ENCODE measurements at places on chromosomes 6 and 20.

DNA sequence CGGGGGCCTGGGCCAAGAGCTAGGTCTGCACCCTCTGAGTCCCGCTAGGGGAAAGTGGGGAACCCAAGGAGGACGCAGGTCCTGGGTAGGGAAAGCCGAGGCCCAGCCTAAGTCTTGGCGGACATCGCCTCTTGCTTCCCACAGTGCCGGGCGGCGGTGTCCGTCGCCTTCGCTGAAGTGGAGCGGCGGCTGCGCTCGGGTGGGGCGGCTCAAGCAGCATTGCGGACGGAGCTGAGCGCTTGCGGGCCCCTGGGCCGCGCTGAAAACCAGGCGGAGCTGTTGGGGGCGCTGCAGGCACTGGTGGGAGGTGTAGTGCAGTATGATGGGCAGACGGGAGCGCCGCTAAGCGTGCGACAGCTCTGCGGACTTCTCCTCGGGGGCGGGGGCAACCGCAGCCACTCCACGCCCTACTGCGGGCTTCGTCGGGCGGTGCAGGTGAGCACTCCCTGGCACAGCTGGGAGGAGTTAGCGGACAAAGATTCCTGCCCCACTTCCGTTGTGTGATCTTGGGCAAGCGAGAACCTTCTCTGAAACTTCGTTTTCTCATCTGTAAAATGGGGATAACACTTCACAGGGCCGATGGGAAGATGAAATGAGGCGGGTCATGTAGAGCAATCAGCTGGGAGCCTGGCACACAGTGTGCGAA lies 4.2 kb downstream of the PRSS16 start:
- DNase-seq, result peak; percentile 87
- H3K27me3 ChIP-seq, result peaks cover 43% of the 10 kb centered on the region
- no peaks in the 10 kb centered on the region for H3K36me3 ChIP-seq
- no peak overlapping the region for H3K27ac ChIP-seq
- no peaks in the 10 kb centered on the region for H3K4me1 ChIP-seq
- peak overlapping the region; percentile 89 for H3K4me3 ChIP-seq

DNA sequence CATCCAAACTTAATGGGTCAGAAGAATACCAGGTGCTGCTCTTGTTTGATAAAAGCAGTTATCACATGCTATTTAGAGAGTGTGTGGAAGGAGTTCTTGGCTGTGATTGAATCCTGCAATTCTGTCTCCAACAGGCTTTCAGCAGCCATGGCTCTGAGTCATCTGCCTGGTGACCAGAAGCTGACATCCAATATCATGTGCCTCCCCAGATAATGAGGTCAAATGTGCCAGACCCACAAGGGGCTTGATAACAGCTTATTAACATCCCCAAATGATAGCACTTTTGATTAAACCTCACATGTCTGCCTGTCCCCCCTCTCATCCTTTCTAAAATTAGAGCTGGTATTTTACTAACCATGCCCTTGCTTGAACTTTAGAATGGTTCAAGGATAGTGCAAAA lies 175.7 kb upstream of the PLN start:
- H3K4me1 ChIP-seq, result no peaks in the 10 kb centered on the region
- no peak for DNase-seq
- no peak overlapping the region for H3K4me3 ChIP-seq
- no peaks in the 10 kb centered on the region for H3K36me3 ChIP-seq

DNA sequence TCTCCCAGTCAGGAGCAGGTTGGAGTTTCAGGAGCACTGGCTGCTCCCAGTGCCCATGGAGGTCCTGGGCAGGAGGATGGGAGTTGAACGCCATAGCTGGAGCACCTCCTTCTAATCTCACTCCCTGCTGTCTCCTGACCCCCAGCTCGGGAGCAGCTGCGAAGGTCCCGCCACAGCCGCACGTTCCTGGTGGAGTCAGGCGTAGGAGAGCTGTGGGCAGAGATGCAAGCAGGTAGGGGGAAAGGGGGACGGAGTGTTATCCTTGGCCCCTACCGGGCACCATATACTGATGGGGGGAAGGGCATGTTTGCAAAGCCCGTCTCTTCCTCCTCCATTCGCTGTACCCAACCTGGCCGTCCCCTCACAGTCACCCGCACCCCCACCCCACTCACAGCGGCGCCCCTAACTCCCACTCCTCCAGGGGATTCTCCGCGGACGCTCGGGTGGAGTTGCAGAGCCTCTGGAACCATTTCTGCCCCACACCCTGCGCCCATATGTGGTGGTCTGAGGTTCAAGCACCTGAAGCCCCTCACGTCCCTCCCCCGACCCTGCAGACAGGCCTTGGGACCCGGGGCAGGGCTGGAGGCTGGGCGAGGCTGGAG lies 16.7 kb downstream of the HSPA12B start:
- H3K27me3 ChIP-seq, result peaks cover 74% of the 10 kb centered on the region
- no peak overlapping the region for H3K27ac ChIP-seq
- H3K36me3 ChIP-seq, result peaks cover 37% of the 10 kb centered on the region
- peaks cover 11% of the 10 kb centered on the region for H3K4me1 ChIP-seq

DNA sequence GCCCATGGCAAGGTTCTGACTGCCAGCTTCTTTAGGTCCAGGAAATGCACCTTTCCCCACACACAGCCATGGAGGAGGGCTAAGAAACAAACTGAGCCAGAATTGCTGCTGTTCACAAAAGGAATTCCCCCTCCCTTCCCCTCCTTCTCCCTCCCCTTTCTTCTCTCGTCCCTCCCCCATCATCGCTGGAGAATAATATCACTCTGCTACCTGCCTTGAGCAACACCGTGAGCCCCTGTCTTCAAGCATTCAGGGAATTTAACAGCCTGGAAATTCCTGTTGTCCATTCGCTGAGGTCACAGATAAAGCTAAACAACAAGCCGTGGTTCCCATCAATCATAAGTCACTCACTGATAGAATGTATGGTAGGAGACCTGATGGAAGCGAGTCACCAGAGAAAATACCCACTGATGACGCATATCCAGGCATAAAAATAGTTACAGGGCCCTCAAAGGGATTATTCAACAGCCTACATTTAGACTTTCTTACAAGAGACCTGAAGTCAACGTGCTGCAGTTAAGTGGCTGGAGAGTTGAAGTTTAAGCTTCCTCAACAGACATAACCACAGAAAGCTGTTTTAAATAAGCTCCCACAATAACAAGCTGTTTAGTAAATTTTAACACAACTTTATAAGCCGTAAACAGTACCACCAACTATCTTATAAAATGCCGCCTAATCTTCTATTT lies 59.7 kb downstream of the HIVEP2 start:
- no peaks in the 10 kb centered on the region for H3K27me3 ChIP-seq
- peak overlapping the region; percentile 98 for H3K27ac ChIP-seq
- peak overlapping the region; percentile 71 for H3K4me3 ChIP-seq

DNA sequence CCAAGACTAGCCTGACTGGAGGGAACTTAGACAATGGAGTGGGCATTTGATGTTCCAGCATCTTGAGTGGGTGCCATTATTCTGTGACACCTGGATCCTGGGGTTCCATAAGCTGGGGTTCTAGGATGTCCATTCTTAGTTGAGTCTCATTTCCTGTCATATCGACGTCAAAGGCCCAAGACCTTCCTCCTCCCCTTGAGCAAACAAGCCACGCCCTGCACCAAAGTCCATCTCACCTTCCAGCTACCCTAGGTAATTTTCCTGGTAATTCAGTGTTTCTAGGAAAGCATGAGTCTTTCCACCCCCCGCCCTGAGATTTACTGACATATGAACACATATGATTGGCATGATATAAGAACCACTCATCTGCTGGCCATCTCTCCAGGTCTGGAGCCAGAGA lies at the start of gene TRIM40:
Gene TRIM40, plus strand, starts transcription at position 384 of the 400 bp plus-strand sequence. CDS start 897 bp downstream, outside the sequence.
- H3K27ac ChIP-seq, result no peak within 1 kb of the TSS
- no peak within 1 kb of the TSS for H3K4me3 ChIP-seq
- H3K27me3 ChIP-seq, result peaks cover 71% of the 10 kb centered on the region
- H3K36me3 ChIP-seq, result no peaks in the 10 kb centered on the region

- no peaks in the 10 kb centered on the region for H3K36me3 ChIP-seq
- H3K27me3 ChIP-seq, result peaks cover 5% of the 10 kb centered on the region
- H3K4me1 ChIP-seq, result no peaks in the 10 kb centered on the region
- H3K4me3 ChIP-seq, result no peak overlapping the region
These were observed 1080.7 kb downstream of the GRIK2 start for GRCh38 chr6:102474041-102474807.

DNA sequence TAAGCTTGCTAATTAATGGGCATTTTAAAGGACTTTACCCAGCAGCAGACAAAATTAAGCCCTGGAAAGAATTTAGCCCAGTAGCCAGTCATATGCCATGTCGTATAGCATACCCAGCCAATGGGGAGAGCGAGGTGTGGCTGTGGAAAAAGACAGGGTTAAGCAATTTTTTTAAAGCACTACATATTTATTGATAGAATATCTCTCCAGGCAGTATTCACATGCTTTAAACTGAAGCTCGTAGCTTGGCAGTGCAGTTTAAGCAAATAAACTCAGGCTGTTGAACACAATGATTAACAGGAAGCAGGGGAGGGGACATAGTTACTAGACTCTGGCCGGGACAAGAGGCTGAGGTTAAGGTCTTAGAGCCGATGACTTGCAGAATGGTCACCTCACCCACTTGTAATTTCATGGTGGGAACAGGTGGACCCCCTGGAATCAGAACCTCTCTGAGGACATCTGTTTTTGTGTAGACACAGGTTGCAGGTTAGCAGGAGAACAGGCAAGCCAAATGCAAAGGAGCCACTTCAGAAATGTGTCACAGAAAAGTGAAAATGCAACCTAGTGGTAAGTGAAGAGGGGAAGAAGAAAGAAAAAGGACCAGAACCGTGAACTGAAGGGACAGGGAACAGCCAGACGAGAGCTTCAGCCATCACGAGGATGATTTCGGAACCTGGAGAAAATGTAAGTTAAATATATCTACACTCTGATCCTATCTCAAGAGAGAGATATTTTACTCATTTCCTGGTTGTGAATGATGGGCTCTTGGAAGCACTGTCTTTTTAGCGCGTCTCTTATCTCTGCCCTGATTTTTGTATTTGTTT lies 7.2 kb downstream of the GCNT2 start:
- peak overlapping the region; percentile 7 for H3K27ac ChIP-seq
- no peak for DNase-seq
- no peaks in the 10 kb centered on the region for H3K27me3 ChIP-seq

DNA sequence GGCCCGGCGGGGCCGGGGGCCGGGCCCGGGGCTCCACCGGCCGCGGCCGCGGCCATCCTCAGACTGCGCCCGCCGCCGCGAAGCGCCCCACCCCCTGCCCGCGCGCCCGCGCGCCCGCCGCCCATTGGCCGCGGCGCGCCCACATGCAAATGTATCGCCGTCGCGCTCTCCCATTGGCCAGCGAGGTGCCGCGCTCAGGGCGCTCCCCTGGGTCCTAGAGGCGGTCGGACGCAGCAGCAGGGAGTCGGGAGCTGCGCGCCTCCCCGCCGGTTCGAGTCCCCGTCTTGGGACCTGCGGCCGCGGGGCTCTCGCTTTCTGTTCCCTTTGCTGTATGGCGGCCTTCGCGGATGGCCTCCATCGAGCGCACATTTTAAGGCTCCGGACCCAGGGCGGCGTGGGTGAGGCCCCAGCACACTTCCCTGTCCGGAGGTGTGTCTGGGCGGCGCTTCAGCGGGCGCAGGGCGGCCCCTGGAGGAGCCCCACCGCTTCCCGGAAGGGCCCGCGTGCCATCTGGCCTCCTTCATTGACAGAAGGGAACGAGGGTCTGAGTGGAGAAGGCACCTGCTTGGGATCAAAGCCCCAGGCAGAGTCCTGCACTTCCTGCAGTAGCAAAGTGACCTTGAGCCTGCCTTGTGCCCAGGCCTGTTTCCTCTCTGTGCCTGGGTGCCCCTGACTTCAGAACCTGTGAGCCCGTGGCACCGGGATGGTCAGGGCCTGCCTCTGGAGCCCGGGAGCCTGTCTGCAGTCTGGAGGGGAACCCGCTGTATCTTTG lies at the start of gene CABLES2:
Gene CABLES2, minus strand, starts transcription at position 65 of the 772 bp plus-strand sequence. Its CDS starts 9 bp downstream, at position 56.
- no peak within 1 kb of the TSS for H3K27ac ChIP-seq
- H3K27me3 ChIP-seq, result peaks cover 24% of the 10 kb centered on the region
- peaks cover 25% of the 10 kb centered on the region for H3K4me1 ChIP-seq
- peak within 1 kb of the TSS; percentile 76 for H3K4me3 ChIP-seq
- H3K36me3 ChIP-seq, result no peaks in the 10 kb centered on the region

GRCh38 chr20:37504404-37505096 lies 16.5 kb upstream of the NNAT start:
- no peak overlapping the region for H3K4me3 ChIP-seq
- H3K4me1 ChIP-seq, result no peaks in the 10 kb centered on the region
- H3K27ac ChIP-seq, result no peak overlapping the region
- H3K27me3 ChIP-seq, result no peaks in the 10 kb centered on the region
- no peak for DNase-seq
- no peaks in the 10 kb centered on the region for H3K36me3 ChIP-seq

- H3K27ac ChIP-seq, result peak overlapping the region; percentile 98
- peak overlapping the region; percentile 95 for H3K4me3 ChIP-seq
- peak; percentile 59 for DNase-seq
- peaks cover 15% of the 10 kb centered on the region for H3K36me3 ChIP-seq
- H3K27me3 ChIP-seq, result no peaks in the 10 kb centered on the region
These were observed 243.7 kb downstream of the ARID1B start for GRCh38 chr6:157020881-157021343.

- peaks cover 14% of the 10 kb centered on the region for H3K4me1 ChIP-seq
- H3K27me3 ChIP-seq, result peaks cover 4% of the 10 kb centered on the region
- no peak overlapping the region for H3K27ac ChIP-seq
- H3K36me3 ChIP-seq, result peaks cover 12% of the 10 kb centered on the region
- H3K4me3 ChIP-seq, result no peak overlapping the region
These were observed 69.8 kb downstream of the SCAND1 start for GRCh38 chr20:35884541-35884865.

GRCh38 chr6:102488729-102489128 lies 1095.2 kb downstream of the GRIK2 start:
- no peaks in the 10 kb centered on the region for H3K36me3 ChIP-seq
- no peak overlapping the region for H3K27ac ChIP-seq
- H3K27me3 ChIP-seq, result peaks cover 4% of the 10 kb centered on the region
- no peak overlapping the region for H3K4me3 ChIP-seq

GRCh38 chr20:10510216-10510615 lies 75.1 kb downstream of the SLX4IP start:
- H3K4me3 ChIP-seq, result no peak overlapping the region
- DNase-seq, result no peak
- H3K4me1 ChIP-seq, result peaks cover 55% of the 10 kb centered on the region
- H3K27ac ChIP-seq, result no peak overlapping the region
- no peaks in the 10 kb centered on the region for H3K27me3 ChIP-seq

- peaks cover 13% of the 10 kb centered on the region for H3K4me1 ChIP-seq
- no peak overlapping the region for H3K27ac ChIP-seq
- H3K4me3 ChIP-seq, result no peak overlapping the region
- H3K27me3 ChIP-seq, result no peaks in the 10 kb centered on the region
- H3K36me3 ChIP-seq, result no peaks in the 10 kb centered on the region
- DNase-seq, result peak; percentile 84
These were observed 37.7 kb downstream of the KCNQ2 start for GRCh38 chr20:63434599-63435378.

DNA sequence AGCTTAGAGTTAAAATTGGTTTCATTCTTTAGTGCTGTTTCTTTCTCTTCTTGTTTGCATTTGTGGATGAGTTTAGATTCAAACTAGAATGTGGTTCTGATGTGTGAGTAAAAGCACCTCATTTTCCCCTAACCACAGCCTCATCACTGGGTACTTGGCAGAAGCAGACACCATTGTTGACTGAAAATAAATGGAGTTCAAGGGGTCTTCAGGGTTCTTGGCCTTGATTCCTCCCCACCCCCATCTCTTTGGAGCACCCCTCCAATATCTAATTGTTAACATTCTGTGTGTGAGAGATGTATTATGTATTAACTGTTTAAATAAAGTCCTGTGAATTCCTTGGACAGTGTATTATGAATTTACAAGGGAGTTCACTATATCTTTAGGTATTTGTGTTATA lies 59.6 kb downstream of the JARID2 start:
- peaks cover 89% of the 10 kb centered on the region for H3K4me1 ChIP-seq
- no peak for DNase-seq
- peaks cover 7% of the 10 kb centered on the region for H3K36me3 ChIP-seq
- H3K27ac ChIP-seq, result peak overlapping the region; percentile 94
- H3K27me3 ChIP-seq, result no peaks in the 10 kb centered on the region

All from nephron progenitor cell (in vitro differentiated cells).